ENCODE measurements at places on chromosomes 3 and 15.

DNA sequence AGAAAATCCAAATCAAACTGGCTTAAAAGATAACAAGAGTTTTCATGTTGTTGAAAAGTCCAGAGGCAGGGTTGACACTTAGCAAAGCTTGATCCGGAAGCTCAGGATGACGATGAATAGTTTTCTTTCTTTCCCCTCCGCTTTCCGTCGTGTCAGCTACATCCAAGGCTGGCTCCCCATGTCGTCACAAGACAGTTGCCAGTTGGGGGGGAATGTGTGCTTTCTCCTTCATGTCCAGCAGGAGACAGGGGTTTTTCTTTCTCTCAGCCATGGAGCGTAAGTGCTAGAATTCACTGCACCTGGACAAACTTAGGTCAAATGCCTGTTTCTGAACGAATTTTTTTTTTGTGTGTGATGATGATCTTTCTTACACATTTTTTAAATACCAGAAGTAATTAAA lies 273.8 kb upstream of the RGMA start:
- no peak for DNase-seq

DNA sequence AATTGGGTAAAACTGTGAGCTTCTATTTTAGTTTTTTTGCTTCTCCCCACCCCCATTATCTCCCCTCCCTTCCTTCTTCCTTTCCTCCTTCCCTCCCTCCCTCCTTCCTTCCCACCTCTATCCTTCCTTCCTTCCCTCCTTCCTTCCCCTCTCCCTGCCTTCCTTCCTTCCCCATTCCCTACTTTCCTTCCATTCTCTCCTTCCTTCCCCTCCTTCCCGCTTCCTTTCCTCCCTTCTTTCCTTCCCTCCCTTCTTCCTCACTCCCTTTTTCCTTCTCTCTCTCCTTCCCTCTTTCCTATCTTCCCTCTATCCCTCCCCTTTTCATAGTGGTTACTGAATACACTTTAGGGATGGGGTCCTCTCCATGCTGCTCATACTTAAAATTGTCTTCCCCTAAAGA lies 40.4 kb upstream of the C3orf22 start:
- DNase-seq = no peak

GRCh38 chr3:54283470-54283869 lies 161.1 kb downstream of the CACNA2D3 start:
- DNase-seq = no peak

DNA sequence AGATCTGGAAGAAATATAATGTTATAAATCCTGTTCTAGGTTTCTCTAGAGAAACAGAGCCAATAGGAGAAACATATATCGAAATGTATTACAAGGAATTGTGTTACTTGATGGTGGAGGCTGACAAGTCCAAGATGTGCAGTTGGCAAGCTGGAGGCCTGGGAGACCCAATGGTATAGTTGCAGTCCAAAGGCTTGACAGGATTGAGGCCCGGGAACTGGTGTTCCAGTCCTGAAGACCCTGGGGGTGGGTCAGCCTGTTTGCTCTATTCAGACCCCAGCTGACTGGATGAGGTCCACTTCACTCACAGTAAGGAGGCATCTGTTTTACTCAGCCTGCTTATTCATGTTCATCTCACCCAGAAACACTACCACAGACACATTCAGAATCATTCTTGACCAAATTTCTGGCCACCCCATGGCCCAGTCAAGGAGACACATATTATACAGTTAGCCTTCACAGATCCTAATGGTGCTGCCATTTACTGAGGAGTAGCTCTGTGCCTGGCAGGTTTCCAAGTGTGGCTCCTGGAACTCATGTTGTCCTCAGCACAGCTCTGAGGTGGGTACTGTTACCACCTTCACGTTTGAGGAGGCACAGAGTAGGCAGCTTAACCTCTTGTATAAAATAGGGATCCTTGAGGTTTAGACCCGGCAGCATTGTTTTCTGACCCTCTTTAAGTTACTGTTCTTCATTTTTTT lies 3.7 kb downstream of the TRAK1 start:
- DNase-seq = no peak

DNA sequence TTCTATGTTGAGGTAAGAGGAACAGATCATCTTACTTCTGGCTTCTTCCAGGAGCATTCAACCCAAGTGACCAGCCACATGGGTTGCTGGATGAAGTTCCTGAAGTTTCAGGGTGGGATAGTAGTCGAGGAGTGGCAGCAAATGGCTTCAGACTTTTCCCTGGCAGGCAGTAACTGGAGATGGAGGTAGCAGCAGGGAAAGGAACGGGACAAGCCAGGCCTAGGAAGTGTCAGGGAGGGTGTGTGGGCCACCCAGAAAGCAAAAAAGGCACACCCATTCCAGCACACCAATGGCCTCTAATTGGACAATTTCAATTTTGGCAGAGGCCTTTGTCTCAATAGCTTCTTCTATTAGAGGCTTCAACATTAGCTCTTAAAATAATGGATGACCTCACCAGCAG lies 498.6 kb upstream of the ATP11B start:
- no peak for DNase-seq

GRCh38 chr15:87293031-87293430 lies 963.5 kb downstream of the NTRK3 start:
- DNase-seq = no peak

GRCh38 chr15:67124911-67125588 lies 59.6 kb downstream of the SMAD3 start:
- DNase-seq = no peak

DNA sequence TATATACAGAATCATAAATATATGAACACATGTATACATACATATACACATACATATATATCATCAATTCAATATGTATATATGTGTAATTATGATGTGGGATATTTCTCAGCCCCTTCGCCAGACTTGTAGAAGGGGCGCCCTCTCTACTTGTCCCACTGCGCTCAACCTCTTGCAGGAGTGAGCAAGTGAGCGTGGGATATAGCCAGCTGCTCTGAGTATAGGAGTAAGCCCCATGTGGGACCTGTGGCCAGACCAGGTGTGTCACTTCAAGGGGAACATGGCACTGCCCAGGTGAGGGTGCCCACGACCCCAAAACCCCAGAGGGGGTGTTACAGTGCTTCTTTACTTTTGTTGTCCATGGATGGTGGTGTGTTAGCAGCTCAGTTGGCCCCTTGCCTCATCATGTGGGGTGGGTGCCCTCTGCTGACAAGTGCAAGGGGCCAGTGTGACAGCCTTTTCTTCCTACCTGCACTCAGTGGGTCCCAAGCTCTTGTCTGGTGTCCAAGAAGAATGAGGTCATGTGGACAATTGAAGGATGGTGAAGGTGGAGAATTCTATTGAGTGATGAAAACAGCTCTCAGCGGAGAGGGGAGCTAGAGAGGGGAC lies 304.1 kb downstream of the UNC13C start:
- DNase-seq = no peak

DNA sequence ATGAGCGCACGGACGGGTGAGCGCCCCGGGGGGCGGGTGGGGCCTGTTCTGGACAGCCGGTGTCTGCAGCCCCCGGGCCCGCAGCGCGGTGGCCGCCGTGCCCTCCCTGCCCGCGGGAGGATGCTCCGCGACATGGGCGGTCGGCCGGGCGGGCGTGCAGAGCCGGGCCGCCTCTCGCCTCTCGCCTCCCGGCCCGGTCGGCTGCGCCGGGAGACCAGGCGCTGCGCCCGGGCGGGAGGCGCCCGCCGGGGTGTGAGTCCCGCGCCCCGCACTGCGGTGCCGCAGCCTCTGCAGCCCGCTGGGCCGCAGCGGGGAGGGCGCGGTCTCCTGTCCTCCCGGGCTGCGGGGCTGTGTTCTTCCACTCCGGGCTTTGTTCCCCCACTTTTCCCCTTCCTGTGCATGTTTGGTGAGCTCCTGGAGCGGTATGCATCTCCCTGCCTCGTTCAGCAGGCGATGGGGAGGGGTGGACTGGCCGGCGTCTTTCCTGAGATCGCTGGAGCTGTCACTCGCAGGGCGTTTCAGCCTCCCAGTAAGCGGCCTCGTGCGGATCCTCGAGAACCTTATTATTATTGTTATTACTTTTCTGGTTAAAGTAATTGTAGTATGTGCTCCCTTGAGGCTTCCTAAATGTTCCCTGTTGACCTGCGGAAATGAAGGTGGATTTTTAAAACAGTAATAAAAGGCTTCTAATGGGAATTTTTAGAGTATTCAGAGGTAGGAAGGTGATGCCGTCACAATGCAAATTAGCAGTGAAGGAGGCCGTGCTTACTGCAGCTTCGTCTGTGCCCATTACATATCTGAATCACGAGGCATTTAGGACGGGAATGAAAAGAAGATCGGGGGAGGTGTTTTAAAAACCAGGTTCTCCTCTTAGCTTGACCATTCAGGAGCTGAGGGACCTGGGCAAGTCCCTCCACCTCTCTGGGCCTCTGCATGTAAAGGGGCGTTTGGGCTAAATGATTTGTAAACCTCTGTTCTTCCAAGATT lies 593 bp downstream of the TMOD2 start:
- no peak for DNase-seq

Measured in OCI-M1 (cell line).